Gastrocnemius medialis (tissue), 4 donors: ENCODE measurements at places on chromosomes 12 and 14. TPM values are rescaled to one million over a fixed set of nuclear protein-coding genes. Genes with fewer than 3 reads are reported as not detected.

SIX1 gene
- 76.4 TPM for total RNA-seq

OR4E2 gene
- total RNA-seq: not detected

FOXN4 gene
- total RNA-seq: not detected

GPRC5D gene
- total RNA-seq: not detected

SLC24A4 gene
- total RNA-seq: 0.51 TPM

LRRK2 gene
- total RNA-seq: 4.7 TPM

NOP9 gene
- total RNA-seq: 27.2 TPM

PMEL gene
- total RNA-seq: not detected

BHLHE41 gene
- 7.6 TPM for total RNA-seq

GRCh38 chr14:104968153-104968527 lies 10.0 kb downstream of the AHNAK2 start:
- peak overlapping the region; percentile 54 for H3K27ac ChIP-seq
- peak overlapping the region; percentile 36 for H3K4me3 ChIP-seq
- peaks cover 8% of the 10 kb centered on the region for H3K4me1 ChIP-seq
- no peaks in the 10 kb centered on the region for H3K36me3 ChIP-seq

DNA sequence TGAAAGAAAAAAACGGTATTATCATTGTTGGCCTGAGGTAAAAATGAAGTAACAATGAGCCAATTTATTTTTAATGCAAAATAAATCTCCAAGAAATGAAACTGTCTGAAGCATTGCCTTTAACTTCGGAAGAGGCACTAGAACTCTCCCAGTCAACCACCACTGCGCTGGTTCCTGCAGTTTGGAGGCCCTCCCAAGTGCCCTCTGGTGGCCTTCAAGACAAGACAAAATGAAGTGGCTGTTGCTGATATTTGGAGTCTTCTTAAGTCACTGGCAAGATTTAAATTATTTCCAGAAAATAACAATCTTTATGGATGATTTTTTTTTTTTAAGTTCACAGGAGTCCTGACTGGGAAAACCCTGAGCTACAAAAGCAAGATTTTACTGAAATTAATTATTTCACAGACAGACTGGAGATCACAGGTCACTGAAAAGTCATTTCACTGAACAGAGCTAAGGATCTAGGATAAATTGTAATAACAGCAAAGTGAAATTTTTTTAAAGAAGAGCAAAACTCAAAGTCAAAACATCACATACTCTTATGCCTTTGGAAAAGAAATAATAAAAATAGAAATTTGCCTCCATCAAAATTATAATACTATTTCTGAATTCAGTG lies 58.2 kb downstream of the DICER1 start:
- H3K27me3 ChIP-seq: no peaks in the 10 kb centered on the region
- no peak overlapping the region for H3K4me3 ChIP-seq
- no peaks in the 10 kb centered on the region for H3K36me3 ChIP-seq
- H3K4me1 ChIP-seq: peaks cover 16% of the 10 kb centered on the region
- DNase-seq: peak; percentile 56
- H3K27ac ChIP-seq: no peak overlapping the region

DNA sequence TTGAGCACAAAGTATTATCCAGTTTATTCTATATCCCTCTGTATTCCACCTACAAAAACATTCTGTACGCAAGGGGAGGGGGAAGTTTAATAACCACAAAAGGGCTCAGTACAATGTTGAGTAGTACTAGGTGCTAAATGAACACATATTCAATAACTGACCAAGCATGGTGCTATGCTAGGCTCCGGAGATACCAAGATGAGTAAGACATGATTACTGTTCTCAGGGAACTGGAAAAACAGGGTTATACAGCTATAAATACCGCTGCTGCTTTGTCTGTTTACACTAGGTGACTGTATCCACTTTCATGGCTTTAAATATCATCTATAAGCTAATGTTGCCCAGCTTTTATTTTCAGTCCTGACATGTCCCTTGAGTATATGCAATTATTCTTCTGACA lies 135.8 kb downstream of the INSM2 start:
- H3K27ac ChIP-seq: no peak overlapping the region
- DNase-seq: no peak
- no peaks in the 10 kb centered on the region for H3K27me3 ChIP-seq
- peaks cover 3% of the 10 kb centered on the region for H3K4me1 ChIP-seq

DNA sequence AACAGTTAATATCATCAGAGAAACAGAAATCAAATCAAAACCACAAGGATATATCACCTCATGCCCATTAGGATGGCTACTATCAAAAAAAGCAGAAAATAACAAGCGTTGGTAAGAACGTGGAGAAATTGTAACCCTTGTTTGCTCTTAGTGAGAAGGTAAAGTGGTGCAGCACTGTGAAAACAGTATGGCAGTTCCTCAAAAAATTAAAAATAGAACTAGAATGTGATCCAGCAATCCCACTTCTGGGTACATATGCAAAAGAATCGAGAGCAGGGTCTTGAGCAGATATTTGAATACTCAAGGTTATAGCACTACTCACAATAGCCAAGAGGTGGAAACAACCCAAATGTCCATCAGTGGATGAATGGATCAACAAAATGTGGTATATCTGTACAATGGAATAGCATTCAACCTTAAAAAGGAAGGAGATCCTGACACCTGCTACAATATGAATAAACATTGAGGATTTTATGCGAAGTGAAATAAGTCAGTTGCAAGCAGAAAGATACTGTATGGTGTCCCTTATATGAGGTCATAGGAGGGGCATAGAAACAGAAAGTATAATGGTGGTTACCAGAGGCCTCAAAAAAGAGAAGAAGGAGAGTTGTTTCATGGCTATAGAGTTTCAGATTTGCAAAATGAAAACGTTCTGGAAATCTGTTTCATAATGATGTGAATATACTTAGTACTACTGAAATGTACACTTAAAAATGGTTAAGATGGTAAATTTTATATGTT lies 131.0 kb upstream of the EEA1 start:
- no peaks in the 10 kb centered on the region for H3K36me3 ChIP-seq
- no peaks in the 10 kb centered on the region for H3K27me3 ChIP-seq
- DNase-seq: no peak

DNA sequence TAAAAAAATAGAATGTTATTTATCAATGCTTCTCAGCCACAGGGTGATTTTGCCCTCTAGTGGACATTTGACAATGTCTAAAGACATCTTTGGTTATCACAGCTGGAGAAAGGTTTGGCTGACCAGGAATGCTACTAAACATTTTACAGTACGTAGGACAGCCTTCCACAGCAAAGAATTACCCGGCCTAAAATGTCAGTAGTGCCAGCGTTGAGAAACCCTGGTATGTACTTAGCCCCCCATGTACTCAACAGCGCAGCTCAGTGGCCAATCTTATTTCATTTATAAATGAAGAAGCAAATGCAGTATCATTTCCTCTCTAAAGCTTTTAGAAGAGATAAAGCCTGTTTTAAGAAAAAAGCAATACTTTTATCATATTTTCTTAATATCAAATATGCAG lies 5.8 kb downstream of the MARK3 start:
- peak overlapping the region; percentile 83 for H3K27ac ChIP-seq
- no peak overlapping the region for H3K4me3 ChIP-seq
- no peaks in the 10 kb centered on the region for H3K27me3 ChIP-seq
- H3K36me3 ChIP-seq: no peaks in the 10 kb centered on the region

DNA sequence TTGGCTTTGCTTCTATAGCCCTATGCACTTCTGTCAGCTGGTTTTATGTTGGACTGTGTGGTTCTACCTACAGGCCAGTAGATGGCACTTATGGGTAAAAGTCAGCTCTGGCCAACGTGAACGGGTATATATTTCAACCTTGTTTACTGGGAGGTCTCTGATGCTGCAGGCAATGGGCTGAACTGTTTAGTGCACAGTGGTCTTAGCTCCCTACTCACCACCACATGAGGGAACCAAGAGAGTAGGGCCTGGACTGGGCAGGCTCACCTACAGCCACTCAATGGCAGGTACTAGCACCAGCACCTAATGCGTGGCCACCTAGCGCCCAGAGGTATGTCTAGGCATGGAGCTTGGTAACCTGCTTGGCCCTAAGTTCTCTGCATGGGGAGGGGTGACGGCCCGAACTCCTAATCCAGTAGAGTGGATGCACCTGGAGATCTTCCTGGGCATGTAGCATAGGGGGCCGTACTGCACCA lies 481.8 kb downstream of the TMEM117 start:
- no peaks in the 10 kb centered on the region for H3K36me3 ChIP-seq
- H3K27ac ChIP-seq: no peak overlapping the region
- no peak overlapping the region for H3K4me3 ChIP-seq
- no peak for DNase-seq
- H3K27me3 ChIP-seq: no peaks in the 10 kb centered on the region

GRCh38 chr14:82855912-82856391 lies 1322.3 kb upstream of the SEL1L start:
- no peak overlapping the region for H3K27ac ChIP-seq
- no peaks in the 10 kb centered on the region for H3K27me3 ChIP-seq
- no peak overlapping the region for H3K4me3 ChIP-seq
- H3K36me3 ChIP-seq: no peaks in the 10 kb centered on the region
- no peak for DNase-seq

DNA sequence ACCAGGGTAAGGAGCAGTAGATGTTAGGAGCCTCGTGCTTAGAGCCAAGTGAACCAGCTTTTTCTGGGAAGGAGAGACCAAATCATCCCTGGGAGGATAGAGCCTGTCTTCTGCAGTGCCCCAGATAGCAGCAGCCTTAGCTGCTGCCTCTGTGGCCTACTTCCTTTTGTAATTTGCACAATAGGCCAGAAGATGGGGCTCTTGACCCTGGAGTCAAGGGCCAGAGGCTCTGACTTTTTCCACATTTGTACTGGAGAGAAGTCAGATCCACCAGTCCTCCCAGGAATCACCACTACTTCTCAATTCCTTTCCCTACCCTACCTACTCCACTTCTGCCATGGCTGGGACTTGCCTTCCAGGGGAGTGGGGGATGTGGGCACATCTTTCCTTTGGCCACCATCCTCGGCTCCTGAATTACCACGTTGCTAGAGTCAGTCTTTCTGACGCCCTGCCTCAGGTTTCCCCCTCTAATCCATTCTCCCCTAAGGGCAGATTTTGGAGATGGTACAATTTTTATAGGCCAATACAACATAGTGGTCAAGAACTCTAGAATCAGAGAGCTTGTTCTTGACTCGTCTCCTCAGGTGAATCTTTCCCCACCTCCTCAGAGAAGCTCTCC lies 3.3 kb upstream of the SLC4A8 start:
- DNase-seq: no peak
- no peak overlapping the region for H3K4me3 ChIP-seq
- no peaks in the 10 kb centered on the region for H3K36me3 ChIP-seq

GRCh38 chr12:95674631-95675030 lies 115.9 kb downstream of the NTN4 start:
- no peaks in the 10 kb centered on the region for H3K36me3 ChIP-seq
- H3K4me3 ChIP-seq: no peak overlapping the region
- peaks cover 6% of the 10 kb centered on the region for H3K4me1 ChIP-seq
- no peaks in the 10 kb centered on the region for H3K27me3 ChIP-seq
- no peak overlapping the region for H3K27ac ChIP-seq
- DNase-seq: no peak

GRCh38 chr12:113464452-113464775 lies 7.3 kb downstream of the LHX5 start:
- peaks cover 76% of the 10 kb centered on the region for H3K27me3 ChIP-seq
- peaks cover 27% of the 10 kb centered on the region for H3K4me1 ChIP-seq
- H3K4me3 ChIP-seq: peak overlapping the region; percentile 2
- no peak overlapping the region for H3K27ac ChIP-seq
- DNase-seq: no peak

DNA sequence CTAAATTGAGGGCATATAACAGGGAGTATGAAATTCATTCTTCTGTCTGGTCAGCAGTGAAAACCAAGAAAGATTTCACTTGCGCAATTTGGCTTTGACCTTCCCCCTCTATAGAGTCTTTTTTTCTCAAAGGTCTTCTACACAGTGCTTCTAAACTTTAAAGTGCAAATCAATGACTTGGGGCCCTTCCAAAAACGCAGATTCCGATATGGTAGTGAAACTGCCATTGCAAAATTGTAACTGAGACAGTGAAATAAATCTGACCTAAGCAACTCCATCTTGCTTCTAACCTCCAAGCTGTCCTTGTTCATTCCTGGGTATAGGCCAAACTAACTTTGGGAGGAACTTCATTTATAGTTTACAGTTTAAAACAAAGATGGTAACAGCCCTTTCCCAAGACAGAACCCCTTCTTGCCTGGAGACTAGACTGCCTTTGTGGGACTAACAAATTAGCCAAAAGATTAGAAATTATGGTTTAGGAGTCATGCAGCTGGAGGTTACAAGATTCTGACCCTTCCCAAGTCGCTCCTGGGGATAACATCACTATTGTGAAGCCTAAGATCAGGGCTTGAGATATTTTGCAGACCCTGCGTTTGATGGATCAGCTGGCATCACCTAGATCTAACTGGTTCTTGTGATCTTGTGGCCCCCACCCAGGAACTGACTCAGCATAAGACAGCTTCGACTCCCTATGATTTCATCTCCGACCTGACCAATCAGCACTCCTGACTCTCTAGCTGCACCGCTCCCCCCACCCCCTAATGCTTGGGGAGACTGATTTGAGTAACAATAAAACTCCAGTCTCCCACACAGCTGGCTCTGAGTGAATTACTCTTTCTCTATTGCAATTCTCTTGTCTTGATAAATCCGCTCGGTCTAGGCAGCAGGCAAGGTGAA lies 5.0 kb downstream of the SLC25A21 start:
- no peaks in the 10 kb centered on the region for H3K36me3 ChIP-seq
- no peak overlapping the region for H3K27ac ChIP-seq
- DNase-seq: no peak
- no peaks in the 10 kb centered on the region for H3K27me3 ChIP-seq
- H3K4me1 ChIP-seq: no peaks in the 10 kb centered on the region

GRCh38 chr14:97218691-97219430 lies 421.7 kb downstream of the VRK1 start:
- H3K4me3 ChIP-seq: no peak overlapping the region
- no peak overlapping the region for H3K27ac ChIP-seq
- H3K27me3 ChIP-seq: peaks cover 12% of the 10 kb centered on the region
- H3K4me1 ChIP-seq: no peaks in the 10 kb centered on the region

- no peak overlapping the region for H3K4me3 ChIP-seq
- H3K27me3 ChIP-seq: no peaks in the 10 kb centered on the region
- peaks cover 12% of the 10 kb centered on the region for H3K4me1 ChIP-seq
- no peak for DNase-seq
- no peaks in the 10 kb centered on the region for H3K36me3 ChIP-seq
These were observed 238.0 kb upstream of the FOXN3 start for GRCh38 chr14:89654998-89655397.

DNA sequence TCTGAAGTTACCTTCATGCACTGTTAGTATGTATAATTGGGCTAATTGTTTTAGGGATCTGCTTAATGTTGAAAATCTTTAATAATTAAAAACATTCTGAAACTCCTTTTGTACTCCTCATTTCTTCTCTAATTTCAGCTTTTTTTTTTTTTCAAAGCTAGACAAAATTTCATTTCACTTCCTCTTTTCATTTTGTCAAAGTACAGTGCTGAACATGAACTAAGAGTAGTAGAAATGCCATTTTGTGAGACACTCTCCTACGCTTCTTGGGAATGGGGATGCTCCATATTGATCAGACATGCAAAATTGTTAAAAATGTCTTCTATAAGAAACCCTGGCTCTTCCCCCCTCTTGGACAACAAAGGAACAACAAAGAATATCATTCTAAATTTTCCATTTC lies 1.7 kb downstream of the ABCD2 start:
- no peak overlapping the region for H3K27ac ChIP-seq
- H3K36me3 ChIP-seq: no peaks in the 10 kb centered on the region
- H3K4me1 ChIP-seq: peaks cover 10% of the 10 kb centered on the region
- H3K4me3 ChIP-seq: no peak overlapping the region
- no peak for DNase-seq
